Chondrocyte (in vitro differentiated cells): ENCODE measurements at places on chromosomes 7 and 10.

GRCh38 chr10:122258136-122259074 lies 12.7 kb upstream of the BTBD16 start:
- no peak overlapping the region for H3K4me3 ChIP-seq
- no peaks in the 10 kb centered on the region for H3K27me3 ChIP-seq
- H3K27ac ChIP-seq = peak overlapping the region; percentile 69
- H3K36me3 ChIP-seq = peaks cover 27% of the 10 kb centered on the region
- DNase-seq = no peak
- peaks cover 26% of the 10 kb centered on the region for H3K4me1 ChIP-seq

DNA sequence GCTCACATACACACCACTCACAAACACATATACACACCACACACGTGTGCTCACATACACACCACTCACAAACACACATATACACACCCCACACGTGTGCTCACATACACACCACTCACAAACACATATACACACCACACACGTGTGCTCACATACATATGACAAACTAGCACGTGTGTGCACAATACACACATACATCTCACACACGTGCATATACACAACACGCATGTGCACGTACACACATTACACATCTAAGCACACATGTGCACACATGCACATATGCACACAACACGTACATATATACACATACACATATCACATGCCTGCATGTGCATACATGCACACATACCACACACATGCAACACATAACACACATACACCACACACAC lies 78.3 kb upstream of the FOXK1 start:
- H3K4me3 ChIP-seq = no peak overlapping the region
- H3K36me3 ChIP-seq = no peaks in the 10 kb centered on the region
- H3K4me1 ChIP-seq = no peaks in the 10 kb centered on the region
- DNase-seq = no peak
- H3K27me3 ChIP-seq = peaks cover 17% of the 10 kb centered on the region
- no peak overlapping the region for H3K27ac ChIP-seq

GRCh38 chr7:41005374-41005901 lies 697.5 kb downstream of the INHBA start:
- H3K36me3 ChIP-seq = peaks cover 5% of the 10 kb centered on the region
- no peak for DNase-seq
- no peaks in the 10 kb centered on the region for H3K27me3 ChIP-seq
- no peak overlapping the region for H3K4me3 ChIP-seq

- peaks cover 13% of the 10 kb centered on the region for H3K36me3 ChIP-seq
- no peaks in the 10 kb centered on the region for H3K27me3 ChIP-seq
- no peak for DNase-seq
- H3K4me1 ChIP-seq = peaks cover 33% of the 10 kb centered on the region
- H3K4me3 ChIP-seq = no peak overlapping the region
Measured at GRCh38 chr10:5894873-5895272, 4.8 kb downstream of the FBH1 start.

DNA sequence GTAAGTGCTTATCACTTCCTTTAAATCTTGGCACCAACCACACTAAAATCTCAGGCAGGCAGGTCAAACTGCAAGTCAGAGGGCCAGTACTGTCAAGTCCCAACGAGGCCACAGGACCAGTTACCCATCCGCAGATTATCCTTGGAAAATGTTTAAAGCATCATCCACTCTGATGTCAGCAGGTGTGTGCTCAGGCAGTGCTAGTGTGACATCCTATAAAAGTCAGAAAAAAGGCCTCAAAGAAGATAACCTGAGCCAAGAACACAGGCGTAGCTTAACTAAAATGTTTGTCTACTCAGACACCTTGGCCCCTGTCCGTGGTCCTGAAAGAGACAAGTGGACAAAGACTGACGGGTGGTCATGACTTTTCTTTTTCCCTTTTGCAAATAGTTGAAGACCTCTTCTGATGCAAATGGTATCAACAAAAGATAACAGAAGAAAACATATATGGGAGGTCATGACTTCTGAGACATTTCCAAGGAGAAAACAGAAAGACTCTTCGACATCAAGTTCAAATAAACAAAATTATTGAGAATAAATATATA lies 309.3 kb downstream of the KCNMA1 start:
- no peak overlapping the region for H3K4me3 ChIP-seq
- H3K27me3 ChIP-seq = no peaks in the 10 kb centered on the region
- H3K27ac ChIP-seq = no peak overlapping the region
